ENCODE measurements at places on chromosomes 3 and 15.

DNA sequence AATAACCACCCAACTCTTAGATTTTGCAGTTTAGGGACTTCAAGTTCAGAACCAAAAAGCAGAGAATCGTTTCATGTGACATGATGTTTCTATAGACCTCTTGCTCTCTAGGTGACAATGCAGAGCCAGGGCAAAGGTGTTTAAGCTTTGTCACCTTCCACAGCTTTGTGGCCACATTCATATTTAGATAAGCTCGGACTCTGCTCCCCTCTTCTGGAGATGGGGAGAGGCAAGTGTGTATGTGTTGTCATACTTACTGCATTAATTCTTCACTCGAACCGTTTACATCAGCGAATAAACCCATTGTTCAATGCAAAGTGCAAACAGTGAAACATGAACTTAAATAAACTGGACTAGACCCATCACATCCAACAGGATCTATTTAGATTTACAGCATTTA is 33.2 kb downstream of the ST3GAL6 start:
- no peak for DNase-seq

DNA sequence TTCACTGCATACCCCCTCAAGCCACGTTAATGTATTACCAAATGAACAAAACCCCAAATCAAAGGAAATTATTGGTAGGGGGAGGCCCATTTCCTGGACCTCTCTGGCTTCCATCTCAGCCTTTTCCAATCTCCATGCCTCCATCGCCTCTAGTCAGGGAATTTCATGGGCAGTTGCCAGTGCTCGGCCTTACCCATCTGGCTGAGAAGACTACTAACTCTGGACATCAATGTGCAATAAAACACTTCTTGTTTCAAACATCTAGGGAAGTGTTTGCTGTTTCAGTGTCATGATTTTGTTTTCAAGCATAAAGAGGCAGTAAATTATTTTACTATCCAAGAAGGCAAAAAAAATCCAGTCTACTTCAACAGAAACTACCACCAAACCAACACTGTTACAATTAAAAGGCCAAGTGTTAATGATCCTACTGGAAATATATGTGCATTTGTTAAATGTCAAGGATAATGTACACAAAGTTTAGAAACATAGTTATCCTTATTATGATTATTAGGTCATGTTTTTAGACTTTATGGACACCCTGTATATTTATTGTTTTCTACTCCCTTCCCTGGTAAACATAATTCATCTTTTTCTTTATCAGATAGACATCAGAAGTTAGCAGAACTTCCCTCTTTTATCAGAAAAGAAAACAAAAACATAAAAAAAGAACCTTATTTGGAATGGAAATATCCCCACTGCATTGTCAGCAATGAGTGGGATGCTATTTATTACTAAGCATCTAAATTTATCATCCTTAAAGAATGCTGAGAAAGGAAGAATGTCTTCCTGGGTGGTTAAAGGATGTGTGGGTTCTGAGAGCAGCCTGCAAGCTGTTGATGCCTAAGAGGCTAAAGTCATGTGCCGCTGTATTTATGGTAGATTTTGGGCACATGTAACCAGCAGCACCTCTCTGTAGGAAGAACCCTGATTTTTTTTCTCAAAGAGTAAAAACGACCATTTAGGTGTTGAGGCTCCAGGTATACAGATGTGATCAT is 15.2 kb downstream of the LDHAL6B start:
- DNase-seq, result peak; percentile 70

DNA sequence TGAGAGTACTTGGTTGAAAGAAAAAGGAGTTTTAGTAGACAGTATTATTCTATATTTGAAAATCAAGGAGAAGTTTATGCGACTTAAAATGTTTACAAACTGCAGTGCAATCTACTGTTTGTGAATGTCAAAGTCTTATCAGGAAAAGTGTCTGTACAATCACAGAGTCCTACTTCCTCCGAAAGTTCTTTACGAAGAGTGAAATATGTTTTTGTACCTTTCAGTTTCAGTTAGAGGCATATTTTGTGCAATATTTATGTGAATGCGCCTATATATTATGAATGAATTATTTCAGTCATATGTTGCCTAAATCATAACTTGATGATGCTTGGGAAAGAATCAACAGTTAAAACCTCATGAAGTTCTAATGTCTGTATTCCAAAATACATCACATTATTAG is 31.5 kb downstream of the NGRN start:
- DNase-seq, result no peak

GRCh38 chr3:143975554-143976152 is 4.0 kb downstream of the DIPK2A start:
- no peak for DNase-seq

GRCh38 chr3:119912220-119912619 is 130.3 kb downstream of the NR1I2 start:
- no peak for DNase-seq

DNA sequence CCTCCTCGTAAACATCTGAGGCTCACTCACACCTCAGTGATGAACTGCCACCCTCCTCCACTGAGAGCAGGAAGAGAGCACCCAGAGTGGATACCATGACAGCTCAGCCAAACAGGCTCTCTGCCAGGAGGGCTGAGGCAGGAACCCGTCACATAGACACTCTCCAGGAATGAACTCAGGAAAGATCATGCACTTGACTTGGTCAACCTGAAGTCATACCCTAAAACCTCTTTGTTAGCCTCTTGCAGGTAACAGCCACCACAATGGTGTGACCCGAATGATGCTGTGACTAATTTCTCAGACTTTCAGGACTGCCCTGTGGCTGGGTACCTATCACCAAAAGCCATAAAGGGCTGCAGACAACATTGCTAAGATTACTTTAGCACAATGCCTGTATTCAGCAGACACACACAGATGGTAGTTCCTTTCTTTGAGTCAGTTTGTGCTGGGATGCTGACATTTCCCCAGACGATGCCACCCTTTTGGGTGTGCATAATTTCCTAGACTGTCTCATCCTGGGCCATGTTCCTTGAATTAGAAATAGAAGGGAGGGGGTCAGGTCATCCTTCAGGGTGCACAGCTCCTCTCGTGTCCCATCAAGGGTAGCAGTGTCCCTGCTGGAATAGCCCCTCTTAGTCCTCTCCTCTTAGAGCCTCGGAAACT is 30.3 kb downstream of the CX3CR1 start:
- DNase-seq, result no peak

GRCh38 chr3:126548556-126549466 is 9.9 kb downstream of the C3orf22 start:
- DNase-seq, result no peak

DNA sequence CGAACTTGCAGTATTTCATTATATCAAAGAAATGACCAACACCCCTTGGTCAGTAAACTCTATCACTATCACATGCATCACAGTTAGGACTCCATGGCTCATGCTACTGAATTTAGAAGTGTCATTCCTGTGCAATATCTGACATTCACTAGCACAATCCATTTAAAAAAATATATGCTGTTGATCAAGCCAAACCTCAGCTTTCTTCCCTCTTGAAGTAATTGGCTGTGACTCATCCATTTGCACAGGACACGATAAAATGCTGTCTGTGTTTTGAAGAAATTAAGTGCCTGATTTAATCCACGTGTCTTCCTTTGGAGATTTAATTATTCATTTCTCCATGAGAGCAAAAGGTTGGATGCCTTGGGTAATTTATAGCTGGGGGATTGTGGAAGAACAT is 38.9 kb downstream of the CPNE4 start:
- no peak for DNase-seq

DNA sequence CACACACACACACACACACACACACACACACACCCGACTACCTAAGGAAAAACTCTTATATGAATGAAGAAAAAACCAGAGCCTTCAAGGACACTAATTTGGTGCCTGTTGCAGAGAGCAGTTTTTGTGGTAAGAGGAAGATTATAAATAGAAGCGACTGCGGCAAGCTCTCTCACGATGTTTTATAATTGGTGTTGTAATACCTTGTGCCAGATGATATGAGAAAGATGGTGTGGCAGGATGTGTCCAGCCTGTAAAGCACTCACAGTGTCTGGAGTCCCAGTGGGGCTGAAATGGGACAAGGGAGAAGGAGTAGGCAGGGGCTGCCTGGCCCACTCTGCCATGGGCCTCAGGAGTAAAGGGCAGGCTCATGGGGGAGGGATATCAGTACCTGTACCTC is 839.9 kb downstream of the AGBL1 start:
- DNase-seq, result no peak

- DNase-seq, result peak; percentile 3
These were observed 89.5 kb downstream of the ITPR1 start for GRCh38 chr3:4582624-4583023.

GRCh38 chr15:70055601-70056051 is 42.1 kb downstream of the TLE3 start:
- no peak for DNase-seq

GRCh38 chr3:28637742-28638141 is 289.1 kb upstream of the AZI2 start:
- DNase-seq, result no peak

DNA sequence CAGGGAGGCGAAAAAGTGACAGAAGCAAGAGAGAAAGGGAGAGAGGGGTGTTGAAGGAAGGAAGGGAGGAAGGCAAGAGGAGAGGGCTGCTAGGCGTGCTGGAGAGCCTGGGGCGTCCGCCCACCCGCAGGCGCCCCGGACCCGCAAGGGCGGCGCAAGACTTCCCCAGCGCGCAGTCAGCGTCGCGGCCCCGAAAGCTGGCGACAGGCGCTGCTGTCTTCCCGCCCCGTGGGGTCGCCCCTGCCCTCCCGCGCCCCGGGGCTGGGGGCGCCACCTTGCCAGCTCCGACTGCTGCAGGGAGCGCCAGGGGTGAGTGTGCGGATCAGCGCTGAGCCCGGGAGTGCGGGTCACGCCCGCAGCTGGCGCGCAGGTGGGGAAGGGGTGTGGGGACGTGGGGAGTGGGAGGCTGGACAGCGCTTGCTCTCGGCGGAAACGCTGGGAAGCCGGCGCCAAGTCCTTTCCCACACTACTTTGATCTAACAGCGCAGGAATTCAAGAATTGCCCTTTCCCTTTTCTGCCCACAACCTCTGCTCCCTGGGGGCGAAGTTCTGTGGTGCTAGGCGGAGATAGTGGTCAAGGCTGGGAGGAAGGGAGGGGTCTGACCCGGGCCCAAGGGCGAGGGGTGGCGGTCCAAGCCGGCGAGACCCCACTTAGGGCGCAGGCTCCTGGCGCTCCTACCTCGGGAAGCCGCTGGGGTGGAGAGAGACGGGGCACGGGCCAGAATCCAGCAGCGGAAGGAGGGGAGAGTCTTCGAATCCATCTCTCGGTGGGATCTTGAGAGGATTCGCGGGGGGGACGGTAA is 266.1 kb downstream of the CGGBP1 start:
- DNase-seq, result no peak

DNA sequence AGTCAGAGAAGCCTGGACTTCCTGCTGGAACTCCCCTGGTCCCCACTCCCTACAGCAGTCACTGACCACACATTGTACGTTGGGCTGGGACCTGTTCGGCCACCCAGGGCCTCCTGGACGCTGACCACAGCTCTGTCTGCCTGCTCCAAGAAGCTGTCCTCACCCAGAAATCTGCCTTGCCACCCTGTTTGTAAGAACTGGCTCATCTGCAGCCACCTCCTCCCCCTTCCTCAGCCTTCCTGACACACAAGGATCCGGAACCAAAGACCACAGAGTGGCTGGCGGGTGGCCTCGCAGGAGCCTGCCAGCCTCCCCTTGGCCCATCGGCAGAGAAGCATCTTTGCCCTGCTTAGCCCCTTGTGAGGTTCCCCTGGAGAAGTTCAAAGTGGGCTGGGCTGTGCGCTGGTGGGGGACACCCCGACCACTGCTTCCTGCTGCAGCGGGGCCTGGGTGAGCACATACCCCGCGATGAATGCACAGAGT is 91.9 kb downstream of the PCSK6 start:
- no peak for DNase-seq

- DNase-seq, result peak; percentile 99
These were observed 264.3 kb upstream of the LRTM1 start for GRCh38 chr3:55191911-55192775.

DNA sequence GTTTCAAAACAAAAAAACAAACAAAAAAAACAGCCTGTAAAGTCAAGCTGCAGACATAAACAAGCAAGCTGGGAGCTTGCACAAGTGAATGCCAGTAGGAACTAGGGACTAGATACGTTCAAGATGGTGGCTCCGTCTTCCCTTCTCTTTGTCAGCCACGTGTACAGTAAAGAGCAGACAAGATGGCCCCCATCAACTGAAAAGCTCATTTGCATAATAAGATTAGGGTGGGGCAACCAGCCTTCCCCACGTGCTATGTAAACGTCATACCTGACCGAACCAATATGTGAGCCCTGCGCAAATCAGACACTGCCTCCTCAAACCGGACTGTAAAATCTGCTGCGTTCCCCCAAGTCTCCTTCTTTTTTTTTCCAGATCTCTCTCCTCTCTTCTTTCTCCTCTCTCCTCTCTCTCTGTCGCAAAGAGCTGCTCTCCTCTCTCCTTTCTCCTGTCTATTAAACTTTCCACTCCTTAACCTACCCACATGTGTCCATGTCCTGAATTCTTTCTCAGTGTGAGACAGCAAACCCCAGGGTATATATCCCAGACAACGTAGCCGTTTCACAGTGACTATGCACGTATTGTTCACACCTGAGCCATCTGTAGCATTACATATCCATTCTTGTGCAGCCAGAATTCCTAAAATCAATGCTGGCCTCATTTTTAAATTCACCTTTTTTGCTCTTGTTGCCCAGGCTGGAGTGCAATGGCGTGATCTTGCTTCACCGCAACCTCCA is 31.2 kb upstream of the FXR1 start:
- DNase-seq, result no peak

DNA sequence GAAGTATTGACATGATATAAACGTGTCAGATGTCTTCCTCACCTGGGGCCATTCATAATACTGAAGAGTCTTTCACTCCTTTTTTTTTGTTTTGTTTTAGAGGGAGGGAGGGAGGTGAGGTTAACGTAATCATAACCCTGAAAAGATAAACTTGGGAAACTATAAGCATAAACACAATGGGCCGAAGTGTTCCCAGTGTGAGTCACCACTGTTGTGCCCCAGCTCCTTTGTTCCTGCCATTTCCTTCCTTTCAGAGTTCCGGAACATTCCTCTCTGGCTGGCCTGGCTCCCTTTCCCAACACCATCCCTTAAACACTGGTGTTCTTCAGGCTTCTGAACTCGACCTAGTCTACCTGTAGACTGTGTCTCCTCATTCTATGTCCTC is 18.6 kb downstream of the PLD1 start:
- DNase-seq, result no peak

DNA sequence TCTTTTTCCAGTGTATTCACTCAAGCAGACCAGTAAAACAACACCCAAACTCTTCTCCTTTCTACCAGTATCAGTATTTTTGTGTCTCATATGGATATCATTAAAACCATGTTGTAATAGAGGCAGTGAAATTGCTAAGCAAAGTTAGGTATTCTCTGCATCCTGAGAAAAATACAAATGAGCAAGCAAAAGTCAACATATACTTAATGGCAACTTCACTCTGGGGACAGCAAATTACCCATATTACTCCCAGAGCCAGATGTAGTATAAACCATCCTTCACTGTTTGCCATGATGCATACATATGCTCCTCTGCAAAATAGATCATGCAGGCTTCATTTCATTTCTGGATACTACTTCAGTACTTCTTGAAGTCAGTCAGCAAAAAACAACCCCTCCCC is 22.1 kb downstream of the UBA5 start:
- no peak for DNase-seq

Measured in AG04449 (cell line).